Urinary bladder (tissue), 4 donors: ENCODE measurements at places on chromosomes 2 and 18. TPM values are rescaled to one million over a fixed set of nuclear protein-coding genes. Genes with fewer than 3 reads are reported as not detected.

GRCh38 chr2:142588269-142588668 is 289.2 kb upstream of the KYNU start:
- no peak for DNase-seq

Gene MRPL19
- 51.4 TPM for total RNA-seq

DNA sequence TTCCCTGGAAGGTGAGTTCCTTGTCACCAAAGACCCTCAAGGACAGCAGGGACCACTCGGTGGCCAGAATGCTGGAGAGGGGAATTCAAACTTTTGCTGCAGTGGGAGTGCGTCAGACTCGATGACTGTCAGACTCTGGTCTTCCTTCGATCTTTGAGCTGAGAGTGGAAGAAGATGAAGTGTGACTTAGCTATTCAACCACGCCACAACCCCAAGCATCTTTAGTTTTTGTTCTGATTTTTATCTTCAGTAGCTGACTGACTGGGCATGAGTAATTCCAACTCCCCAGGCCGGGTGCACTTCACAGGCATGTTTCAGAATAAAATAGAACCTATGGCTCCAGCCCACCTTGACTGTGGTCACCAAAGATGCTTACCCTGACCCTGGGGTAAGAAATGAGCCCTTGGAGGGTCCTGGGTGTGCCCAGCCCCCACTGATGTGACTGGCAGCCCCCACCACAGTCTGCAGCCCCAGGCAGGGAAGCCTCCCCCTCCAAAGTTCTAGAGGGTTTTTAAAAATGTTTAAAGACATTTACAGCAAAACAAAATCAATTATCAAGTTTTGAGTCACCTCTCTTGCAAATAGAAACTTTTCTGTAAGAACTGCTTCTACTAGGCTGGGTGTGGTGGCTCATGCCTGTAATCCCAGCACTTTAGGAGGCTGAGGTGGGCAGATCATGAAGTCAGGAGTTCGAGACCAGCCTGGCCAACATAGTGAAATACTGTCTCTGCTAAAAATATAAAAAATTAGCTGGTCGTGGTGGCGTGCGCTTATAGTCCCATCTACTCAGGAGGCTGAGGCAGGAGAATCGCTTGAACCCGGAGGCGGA is 24.9 kb upstream of the YWHAQ start:
- DNase-seq: no peak

- DNase-seq: no peak
These were observed 352.6 kb downstream of the RBM43 start for GRCh38 chr2:150909090-150909489.

Gene CPS1
- 1.3 TPM for total RNA-seq
